ENCODE measurements at places on chromosomes 5 and 9.

GRCh38 chr5:15183520-15183919 lies 311.9 kb upstream of the ANKH start:
- DNase-seq: no peak

DNA sequence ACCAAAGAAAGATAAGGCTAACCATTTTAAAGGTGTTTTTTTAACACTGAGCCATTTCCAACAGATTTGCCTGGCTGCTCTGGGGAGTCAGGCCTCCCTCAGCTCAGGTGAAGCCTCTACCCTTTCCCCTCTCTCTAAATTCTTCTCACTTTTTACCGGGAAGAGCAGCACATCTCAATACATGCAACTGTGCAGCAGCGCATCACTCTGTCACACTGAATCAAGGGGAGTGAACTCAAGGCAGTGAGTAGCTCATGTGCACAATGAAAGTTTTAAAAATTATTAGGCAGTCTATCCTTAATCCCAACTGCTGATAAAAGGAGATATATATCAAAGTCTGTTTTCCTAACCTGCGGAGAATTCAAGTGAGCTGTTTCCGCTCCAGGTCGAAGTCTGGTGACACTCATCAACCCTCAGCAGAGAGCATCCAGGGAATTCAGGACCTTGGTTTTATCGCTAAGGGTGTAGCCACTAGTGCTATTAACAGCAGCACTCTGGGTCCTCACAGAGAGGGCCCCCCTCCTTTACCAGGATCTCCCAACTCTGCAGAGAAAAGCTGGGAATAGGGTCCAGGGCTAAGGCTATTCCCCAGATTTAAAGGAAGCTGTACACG lies 1.0 kb downstream of the CEMIP2 start:
- no peak for DNase-seq

- DNase-seq: no peak
Measured at GRCh38 chr5:1568201-1568979, 44.6 kb upstream of the LPCAT1 start.

GRCh38 chr5:107555425-107556090 lies 115.2 kb downstream of the EFNA5 start:
- no peak for DNase-seq

DNA sequence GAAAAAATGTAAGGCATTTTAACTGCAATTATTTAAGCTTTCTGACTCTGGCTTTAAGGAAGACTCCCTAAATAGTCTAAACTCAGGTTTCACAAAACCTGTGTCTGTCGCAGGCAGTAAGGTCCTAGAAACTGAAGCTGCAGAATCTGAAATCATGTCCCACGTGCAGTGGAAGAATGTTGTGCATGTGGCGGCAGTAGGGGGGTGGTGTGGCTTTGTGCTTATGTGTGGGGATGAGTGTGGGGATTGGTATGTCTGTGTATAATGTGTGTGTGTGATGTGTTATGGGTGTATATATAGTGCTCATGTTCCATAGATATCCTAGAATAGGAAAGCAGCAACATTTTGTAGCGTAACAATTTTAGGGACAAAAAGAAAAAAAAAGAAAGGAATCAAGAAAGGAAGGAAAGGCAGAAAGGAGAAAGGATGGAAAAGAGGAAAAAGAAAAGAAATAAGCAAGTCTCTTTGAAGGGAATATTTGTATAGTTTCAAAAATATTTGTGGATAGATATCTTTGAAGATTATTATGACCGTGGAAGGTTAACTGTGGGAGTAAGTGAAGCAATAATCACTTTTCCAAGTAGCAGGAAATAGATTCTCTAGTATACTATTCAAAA lies 6.6 kb downstream of the ANKDD1B start:
- no peak for DNase-seq

DNA sequence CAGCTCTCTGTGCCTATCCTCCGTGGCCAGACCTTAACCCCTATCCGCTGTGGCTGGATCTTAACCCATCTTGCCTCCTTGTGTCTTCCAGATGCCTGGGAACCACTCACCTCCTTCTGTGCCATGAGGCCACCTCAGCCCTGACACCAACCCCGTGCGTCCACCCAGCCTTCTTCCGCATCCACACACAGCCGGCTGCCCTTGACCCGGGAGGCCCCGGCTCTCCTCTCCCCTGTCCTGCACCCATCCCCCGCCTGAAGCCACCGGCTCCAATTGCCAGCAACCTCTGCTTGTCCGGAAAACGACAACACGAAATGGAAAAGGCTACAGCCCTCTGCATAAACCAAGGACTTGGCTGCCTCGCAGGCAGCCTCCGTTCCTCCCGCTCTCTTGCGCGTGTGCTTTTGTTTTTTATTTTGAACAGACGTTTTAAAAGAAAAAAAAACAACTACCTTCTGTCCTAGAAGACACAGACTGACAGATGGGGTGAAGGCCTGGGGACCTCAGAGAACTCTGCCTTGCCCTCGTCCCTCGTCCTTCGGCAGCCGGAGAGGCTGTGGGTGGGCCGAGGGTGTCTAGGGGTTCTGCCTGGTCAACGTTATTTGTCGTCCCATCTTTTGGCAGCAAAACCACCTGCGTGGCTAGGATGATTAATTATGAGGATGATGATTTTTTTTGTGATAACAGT lies 32.5 kb upstream of the HMCN2 start:
- DNase-seq: no peak

DNA sequence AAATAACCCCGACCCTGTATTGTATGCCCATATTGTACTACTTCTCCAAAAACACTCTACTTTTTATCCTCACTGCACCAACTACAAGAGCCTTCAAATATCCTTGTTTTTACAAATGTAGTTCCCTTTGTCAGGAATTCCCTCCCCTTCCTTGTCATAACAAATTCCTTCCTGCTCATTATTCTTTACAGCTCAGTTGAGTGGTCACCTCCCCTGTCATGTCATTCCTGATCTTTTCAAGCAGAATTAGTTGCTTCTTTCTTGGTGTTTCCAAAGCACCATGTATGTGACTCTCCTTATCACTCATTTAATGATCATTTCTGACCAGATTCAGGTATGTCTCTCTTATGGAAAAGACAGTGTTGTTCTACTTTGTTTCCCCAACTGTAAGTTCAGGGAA lies 194.2 kb upstream of the SMC2 start:
- no peak for DNase-seq

GRCh38 chr5:161266954-161267353 lies 279.6 kb downstream of the GABRB2 start:
- no peak for DNase-seq

- no peak for DNase-seq
Measured at GRCh38 chr9:16278326-16278999, 592.0 kb downstream of the BNC2 start.

DNA sequence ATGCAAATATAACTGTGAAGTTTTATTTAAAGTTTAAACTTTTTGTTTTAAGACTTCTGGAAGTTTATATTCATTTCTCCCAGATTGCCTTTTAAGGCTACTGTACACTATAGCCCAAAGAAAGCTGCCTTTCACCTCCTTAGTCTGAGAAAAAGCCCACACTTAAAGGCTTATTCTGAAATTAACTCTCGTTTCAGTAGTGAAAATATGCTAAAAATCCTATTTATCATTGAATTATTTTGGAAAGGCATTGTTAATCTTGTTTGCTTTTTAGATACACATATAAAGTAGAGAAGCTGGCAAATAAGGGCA lies 3.3 kb upstream of the PURA start:
- DNase-seq: no peak

DNA sequence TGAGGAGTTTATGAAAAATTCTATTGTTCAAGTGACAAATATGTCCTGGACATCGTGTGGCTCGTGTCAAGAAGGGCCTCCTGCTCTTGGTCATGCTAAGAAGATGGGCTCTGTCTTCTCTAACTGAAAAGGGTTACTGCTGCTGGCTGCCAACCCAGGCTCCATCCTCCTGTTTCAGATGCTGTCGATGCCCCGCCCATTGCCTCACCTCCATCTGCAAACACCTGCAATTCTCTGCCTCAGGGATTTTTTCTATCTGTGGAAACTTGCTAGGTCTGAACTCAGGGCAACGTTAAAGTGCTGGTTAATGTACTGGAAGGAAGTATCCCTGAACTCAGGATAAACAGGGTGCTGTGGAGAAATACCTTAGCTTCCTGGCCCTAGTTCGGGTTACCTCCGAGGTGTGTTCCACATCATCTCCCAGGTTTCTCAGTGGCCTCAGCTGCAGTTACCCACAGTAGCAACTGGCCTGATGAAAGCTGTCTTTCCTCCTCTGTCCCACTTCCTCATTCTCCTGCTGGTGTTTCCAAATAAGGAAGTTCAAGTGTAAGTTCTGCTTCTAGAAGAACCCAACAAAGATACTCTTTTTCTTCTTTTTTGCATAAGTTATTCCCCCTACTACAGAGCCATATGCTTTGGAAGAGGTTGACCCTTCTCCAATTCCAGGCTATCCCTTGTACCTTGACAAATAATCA lies 151.7 kb upstream of the SMIM23 start:
- no peak for DNase-seq

DNA sequence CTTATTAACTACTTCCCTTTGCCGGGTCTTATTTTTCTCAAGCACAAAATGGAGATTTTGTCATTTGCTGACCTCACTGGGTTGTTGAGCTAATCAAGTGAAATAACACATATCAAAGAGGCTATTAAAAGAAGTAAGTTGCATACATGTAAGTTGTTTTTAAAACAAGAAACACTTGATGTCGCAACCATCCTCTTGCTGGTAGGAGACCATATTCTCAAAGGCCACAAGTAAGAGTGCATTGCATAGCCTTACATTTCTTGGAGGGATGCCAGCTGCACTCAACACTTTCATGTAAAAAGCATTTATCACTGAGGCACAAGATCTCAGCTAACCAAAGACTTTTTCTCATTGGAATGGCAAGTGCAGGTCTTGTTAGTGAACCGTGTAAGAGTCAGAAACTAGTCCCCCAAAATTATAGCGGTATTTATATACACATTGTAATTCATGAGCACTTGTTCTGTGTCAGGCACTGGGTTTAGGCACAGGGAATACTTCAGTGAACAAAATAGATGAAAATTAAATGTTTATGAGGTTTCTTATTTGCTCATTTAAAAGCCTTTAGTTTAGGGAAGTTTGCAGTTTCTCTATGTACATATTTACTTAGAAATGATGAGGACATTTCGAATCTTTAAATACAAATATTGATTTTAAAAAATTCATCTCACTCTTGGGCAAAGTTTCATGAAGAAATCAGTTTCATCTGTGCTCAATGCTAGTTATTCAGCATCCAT lies 72.0 kb downstream of the ZFAND5 start:
- DNase-seq: no peak

- DNase-seq: no peak
Measured at GRCh38 chr5:17816944-17817343, 182.7 kb downstream of the TAF11L14 start.

DNA sequence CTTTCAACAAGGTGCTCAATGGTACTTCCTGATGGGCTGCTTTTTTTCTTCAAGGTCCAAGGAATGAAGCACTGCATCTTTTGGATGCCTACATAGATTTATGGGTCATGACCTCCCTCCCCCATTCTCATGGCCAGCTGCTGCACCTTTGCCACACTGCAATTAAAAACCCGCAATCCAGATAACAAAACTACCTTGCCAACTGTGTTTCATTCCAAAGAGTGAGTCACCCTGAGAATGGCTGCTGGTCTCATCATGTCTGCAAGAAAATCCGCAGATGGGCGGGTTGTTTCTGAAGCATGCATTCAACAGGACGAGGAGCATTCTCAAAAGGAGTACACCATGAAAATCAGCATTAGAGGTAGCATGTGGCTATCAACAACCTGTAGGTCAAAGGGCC lies 139.8 kb downstream of the ELAVL2 start:
- no peak for DNase-seq

DNA sequence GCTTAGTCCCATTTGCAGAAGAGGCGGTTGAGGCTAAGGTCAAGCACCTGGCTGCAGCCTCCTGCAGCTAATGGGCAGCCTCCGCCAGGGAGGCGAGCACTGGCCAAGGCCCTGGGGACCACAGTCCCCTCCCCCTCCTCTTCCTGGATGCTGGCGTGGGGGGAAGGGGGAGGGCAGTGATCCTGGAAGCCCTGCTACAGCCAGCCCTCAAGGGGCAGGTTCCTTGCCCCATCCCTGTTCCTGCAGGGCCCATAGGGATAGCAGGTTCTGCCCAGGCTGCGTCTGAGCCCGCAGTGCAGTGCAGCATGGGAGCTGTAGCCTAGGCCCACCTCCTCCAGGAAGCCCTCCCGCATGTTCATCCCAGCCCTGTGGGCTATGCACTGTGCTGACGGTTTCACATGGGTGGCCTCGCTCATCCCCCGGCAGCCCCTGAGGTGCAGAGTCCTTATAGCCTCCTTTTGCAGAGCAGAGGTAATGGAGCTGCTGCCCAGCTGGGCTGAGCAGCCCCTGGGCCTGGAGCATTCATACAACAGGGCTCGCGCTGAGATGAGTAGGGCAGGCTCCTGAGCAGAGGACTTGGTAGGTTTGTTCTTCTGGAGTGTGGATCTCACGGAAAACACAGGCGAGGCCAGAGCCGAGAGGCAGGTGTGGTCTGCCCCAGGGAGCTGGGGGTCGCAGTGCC lies 36.0 kb downstream of the KCNT1 start:
- DNase-seq: no peak

DNA sequence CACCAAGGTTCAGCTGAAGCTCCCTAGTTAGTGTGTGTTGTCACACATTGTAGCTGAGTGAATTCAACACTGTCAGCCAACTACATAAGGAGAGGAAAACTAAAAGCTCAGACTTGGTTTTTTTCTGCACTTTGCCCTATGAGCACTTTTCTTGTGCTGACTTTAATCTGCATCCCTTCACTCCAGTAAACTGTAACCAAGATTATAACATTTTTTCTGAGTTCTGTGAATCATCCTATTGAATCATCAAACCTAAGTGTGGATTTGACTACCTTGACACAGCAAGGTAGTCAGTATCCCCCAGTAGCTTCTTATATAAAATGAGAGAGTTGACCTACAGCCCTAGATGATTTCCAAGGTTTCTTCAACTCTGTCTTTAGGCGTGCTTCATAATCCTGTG lies 325.0 kb downstream of the AGTPBP1 start:
- DNase-seq: no peak

DNA sequence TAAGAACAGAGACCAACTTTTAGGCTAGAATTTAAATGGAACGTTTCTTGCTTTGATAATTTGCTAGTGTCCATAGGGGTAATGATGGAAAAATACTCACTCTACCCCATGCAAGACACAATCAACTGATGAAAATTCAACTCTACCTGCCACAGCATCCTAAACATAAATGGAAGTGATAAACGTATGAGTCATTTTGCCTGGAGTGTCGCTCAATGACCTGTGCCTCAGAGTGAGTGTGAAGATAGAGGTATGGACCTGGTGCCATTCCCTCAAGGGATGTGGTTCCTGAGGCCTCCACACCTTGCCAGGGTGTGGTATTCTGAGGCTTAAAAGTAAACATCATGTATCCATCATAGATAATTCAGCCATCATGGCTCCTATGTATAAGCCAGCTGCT lies 14.0 kb downstream of the ARL14EPL start:
- DNase-seq: no peak

Data from pancreas (tissue), 10 donors.